Activated T-helper 2 cell treated with anti-CD3 and anti-CD28 coated beads, Interferon-gamma antibody, Interleukin-2, Interleukin-4, amounts not matched to agents 10 μg/mL and 5 μg/mL and 100 μg/mL, durations not matched to agents 14 hours and 24 hours and 36 hours (primary cell): ENCODE measurements at places on chromosomes 5 and 9. TPM values are rescaled to one million over a fixed set of nuclear protein-coding genes. Genes with fewer than 3 reads are reported as not detected.

Gene INSL4
- total RNA-seq: not detected in 2 replicates

Gene TUSC1
- 0.48 TPM in 2 replicates for total RNA-seq

Gene FYB1
- total RNA-seq: 66.4 and 70.7 TPM in 2 replicates

Gene HAND1
- not detected in 2 replicates for total RNA-seq

Gene FOXD4L6
- 0.18 TPM in 1 of 2 replicates, not detected in the other for total RNA-seq

Gene KCNV2
- not detected in 2 replicates for total RNA-seq

Gene PCDHA1
- total RNA-seq: 0.07 TPM in 1 of 2 replicates, not detected in the other

Gene ACTBL2
- total RNA-seq: not detected in 2 replicates

Gene C9orf50
- total RNA-seq: not detected in 2 replicates

Gene SPINK1
- not detected in 2 replicates for total RNA-seq

Gene PRSS3
- total RNA-seq: not detected in 2 replicates

Gene GDNF
- 0.60 TPM in 1 of 2 replicates, not detected in the other for total RNA-seq

Gene NME5
- not detected in 2 replicates for total RNA-seq

Gene HTR1A
- not detected in 2 replicates for total RNA-seq

- no peak for DNase-seq
Measured at GRCh38 chr9:112786829-112787520, 36.4 kb downstream of the SNX30 start.

GRCh38 chr5:88842784-88843183, 40.2 kb downstream of the MEF2C start:
- DNase-seq: no peak

GRCh38 chr9:134376386-134377142, 50.3 kb downstream of the RXRA start:
- DNase-seq: no peak

GRCh38 chr9:97059626-97060025, 20.7 kb upstream of the CTSV start:
- no peak for DNase-seq

DNA sequence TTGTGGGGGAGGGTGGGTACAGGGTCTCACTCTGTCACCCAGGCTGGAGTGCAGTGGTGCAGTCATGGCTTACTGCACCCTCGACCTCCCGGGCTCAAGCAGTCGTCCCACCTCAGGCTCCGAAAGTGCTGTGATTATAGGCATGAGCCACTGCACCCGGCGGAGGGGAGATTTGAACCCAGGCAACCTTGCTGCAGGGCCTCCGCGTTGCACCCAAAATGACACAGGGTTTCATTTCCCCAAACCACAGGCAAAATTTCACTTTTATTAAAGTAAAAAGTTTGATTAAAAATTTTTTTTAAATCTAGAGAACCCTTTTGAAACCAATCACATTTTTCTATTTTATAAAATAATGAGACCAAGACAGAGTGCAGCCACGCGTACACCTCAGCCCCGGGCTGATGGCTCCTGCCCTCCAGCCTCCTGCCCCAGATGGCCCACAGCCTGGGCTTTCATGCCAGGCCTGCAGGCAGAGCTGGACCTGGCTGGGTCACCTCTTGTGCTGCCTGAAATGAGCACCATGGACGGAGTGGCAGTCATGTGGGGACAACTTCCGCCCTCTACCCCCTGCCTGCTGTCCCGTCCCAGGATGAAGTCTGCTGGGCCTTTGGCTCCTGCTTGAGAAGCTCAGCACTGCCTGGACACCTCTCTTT, 30.5 kb downstream of the USP20 start:
- no peak for DNase-seq

DNA sequence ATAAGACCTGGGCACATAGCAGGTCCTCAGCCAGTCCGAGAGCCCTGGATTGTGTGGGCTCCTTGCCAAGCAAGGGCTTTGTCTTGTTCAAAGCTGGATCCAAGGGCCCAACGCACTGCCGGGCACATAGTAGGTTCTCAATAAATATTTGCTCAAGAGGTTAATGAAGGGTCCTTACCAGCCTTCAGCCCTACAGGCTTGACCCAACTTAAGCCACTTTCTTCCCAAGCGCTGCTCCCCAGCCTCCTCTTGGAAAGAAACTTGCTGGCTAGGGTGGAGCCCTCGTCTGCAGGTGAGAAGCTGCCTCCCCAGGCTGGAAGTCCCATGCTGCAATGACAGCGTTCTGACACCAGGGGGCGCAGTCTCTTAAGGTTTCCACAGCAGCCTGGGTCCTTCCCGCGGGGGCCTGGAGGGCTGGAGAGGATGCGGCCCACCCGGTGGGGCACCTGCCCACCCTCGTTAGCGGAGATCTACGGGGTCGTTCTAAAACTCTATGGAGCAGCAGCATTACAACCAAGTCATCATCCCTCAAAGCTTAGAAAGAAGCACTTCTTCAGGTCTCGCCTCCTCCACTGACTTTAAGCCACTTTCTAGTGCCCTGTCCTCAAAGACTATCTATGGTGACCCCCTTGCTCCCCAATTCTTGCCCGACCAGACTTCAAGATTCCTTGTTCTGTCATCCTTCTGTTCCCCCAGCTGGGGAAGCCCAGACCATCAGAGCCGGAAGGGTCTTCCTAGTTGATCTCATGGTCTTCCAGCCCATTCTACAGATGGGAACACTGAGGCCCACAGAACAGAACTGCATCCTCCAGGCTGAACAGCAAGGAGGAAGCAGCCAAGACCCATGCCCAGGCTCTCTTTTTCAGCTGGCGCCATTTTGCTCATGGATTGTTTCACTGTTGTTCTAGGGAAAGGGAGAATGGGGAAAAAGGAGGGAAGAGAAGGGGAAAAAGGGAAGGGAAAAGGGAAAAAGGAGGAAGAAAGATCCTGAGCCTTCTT, 115.4 kb downstream of the LHX2 start:
- DNase-seq: peak; percentile 67

DNA sequence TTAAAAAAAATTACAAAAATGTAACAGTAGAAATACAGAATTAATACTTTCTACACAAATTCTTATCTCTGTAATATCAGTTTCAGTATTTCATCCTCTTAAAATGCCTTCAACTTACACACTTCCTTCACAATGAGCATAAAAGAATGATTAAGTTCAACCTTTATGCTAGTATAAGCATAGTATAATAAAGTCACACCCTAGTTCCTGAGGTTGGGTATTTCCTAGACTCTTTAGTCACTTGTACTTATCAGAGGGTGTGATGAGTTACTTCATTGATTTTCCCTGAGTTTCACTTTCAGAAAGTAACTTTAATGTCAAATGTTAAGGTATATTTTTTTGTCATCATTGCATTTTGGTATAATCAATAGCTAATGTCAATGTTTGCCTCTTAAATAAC, 302.4 kb downstream of the PDE4D start:
- DNase-seq: no peak

GRCh38 chr9:123174887-123175518, 93.4 kb downstream of the STRBP start:
- DNase-seq: no peak

DNA sequence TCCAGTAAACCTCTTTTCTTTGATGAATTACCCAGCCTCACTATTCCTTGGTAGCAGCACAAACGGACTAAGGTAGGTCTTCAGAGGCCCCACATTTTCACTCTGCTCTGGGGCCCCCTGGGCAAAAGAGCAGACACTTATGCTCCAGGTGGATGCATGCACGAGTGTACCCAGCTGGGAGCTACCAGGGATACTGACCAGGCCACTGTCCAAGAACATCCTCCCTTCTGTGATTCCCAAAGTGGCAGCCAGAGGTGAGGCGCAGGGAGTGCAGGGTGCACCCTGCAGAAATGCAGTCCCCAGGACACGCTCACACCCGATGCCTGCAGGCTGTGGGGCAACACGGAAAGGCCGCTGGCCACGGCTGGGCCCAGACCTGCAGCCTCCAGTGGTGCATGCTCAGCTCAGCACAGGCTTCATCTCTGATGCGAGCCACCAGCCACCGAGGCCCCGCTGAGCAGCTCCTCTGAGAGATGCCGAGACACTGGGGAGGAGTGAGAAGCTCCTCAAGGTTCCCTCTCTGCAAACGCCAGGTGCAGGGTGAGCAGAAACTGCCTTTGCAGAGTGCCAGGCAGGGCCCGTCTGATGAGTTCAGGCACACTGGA, 48.1 kb upstream of the OLFM1 start:
- no peak for DNase-seq

GRCh38 chr9:122080986-122081385, 12.1 kb downstream of the TTLL11 start:
- DNase-seq: no peak

DNA sequence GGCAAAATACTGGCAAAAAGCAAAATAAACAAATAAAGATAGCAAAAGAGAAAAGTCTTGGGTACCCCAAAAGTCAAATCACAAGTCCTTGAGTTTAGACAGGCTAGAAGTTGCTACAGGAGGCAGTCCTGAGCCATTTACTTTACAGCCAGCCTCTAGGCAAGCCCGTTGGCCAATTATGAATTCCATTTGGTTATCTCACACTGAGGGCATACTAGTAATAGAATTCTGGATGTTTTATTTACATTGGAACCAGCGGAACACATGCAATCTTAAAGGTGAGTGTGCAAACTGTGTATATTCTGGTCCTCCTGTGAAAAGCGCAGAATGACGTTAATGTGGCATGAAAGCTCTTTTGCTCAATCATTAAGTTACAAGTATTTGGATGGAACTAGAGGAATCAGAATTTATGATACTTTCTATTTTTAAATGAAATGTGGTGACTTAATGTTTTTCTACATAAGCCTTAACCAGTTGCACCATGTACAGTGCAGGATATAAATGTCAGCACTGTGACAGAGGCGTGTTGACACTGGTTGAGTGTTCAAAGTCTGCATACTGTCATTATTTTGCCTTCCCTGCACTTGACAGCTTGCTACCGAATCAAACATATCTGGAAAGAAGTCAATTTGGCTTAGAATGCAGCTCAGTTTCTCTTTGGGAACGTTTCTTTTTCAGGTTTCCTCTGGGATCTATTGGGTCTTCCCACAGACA, 7.9 kb downstream of the GDNF start:
- no peak for DNase-seq

- no peak for DNase-seq
Measured at GRCh38 chr5:173010547-173011464, 27.2 kb downstream of the ATP6V0E1 start.

DNA sequence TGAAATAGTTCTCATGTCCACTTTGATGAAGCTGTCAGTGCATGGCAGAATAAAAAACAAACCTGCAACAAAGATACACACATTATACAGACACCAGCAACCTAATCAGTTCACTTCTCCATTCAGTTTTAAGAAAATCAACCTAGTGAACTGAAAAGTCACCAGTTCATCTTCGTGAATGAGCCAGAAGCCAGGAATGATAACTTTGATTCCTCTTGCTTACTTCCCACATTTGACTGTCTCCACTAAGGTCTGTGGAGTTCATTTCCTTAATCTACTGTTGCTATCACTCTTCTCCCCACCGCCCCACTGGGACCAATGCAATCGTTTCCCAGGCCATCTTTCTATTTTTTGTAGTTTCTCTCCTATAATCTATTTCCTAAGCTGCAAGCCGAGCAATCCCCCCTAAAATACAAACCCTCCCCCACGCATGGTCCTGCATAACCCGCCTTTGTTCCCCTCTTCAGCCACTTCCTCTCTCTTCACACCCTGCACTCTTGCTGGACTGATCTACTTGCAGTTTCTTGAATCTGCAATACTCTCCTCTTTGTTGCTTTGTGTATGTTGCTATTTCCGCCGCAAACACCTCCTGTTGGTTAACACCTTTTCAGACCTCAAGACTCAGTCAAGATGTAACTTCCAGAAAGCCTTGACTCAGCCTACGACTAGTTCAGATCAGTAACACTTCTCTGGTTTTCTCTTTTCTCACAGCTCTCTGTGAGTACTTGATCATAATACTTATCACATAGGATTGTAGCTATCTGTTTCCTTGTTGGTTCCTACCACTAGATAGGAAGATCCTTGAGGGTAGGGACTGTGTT, 16.6 kb downstream of the STOM start:
- DNase-seq: peak; percentile 32

GRCh38 chr5:126635585-126635984, 34.8 kb downstream of the PHAX start:
- no peak for DNase-seq

- DNase-seq: no peak
Measured at GRCh38 chr5:134133188-134133994, 18.9 kb downstream of the TCF7 start.

DNA sequence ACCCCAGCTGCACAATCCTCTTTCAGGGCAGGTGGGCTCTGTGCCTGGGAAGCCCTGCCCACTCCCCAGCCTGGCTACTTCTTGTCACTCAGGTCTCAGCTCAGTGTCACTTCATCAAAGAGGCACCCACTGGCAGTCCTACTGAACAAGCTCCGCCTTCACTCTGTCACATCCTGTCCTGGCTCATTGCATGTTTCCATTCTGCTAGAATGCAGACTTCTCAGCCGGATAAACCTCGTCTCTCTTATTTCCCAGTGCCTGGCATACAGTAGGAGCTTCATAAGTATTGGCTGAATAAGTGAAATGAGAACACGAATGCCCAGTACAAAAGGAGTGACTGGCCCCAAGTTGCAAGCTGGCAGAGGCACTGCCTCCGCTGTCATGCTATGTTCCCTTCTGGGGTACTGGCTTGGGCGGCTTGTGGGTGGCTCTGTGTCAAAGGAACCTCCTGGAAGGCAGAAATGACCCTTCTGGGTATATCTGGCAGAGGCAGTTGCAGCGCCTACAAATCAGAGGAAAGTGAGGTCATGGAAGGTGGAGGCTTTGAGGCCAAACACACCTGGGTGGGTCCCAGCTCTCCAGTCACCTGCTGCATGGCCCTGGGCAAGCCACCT, 98.3 kb upstream of the PHYKPL start:
- no peak for DNase-seq
